ENCODE measurements at places on chromosomes 7 and 10.

DNA sequence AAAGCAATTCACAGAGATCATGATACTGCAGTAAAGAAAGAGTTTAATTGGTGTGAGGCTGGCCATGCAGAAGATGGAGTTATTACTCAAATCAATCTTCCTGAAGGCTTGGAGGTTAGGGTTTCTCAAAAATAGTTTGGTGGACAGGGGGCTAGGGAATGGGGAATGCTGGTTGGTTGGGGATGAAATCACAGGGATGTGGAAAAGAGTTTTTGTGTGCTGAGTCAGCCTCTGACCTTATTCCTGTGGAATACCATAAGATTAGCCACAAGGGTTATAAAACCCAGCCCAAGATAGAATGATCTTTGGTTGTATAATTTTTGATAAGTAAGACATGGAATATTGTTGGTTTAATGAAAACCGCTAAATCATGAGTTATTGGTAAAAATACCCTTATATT, 764.3 kb downstream of the TYW1 start:
- no peak for DNase-seq

DNA sequence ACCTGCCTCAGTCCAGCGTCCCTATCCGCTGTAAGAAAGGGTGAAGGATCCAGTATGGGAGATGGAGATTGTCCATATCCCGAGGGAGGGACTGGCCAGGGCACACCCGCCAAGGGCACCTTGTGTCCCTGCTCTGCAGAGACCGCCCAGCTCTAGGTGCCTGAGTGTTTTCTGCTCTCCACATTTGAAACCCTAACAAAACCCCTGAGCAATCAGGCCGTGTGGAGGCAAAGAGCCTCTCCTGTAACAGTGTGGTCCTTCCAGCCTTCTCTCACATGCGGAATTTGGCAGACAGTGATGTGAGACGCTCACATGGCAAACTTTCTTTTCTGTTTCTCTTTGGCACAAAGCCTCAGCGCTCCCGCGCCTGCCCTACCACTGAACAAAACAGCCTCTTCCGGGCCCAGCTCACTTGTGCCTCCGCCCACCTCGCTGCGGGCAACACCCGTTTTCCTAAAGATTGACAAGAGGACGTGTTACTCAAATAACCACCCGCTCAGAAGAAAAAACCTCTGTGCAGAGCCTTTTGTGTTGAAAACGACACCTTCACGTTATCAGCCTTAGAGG, 514.8 kb downstream of the DNAJB6 start:
- peak; percentile 86 for DNase-seq

DNA sequence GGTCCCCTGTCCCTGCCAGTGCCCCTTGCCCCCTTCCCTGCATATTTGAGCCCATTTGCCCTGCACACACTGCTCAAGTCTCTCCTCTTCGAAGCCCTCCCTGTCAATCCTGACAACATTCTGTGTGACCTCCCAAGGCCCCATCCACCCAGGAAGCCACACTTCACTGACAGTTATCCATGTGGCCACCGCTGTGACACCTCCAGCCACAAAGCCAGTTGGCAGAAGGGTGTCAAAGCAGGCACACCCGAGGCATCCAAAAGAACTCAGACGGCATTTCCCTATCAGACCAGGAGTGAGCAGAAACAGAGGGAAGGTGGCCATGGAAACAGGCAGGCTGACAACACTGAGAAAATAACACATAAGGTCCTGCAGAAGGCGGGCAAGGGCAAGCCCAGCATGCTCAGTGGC, 4.6 kb downstream of the POLM start:
- DNase-seq = no peak

GRCh38 chr7:30363778-30364563, 79.6 kb downstream of the ZNRF2 start:
- no peak for DNase-seq

- DNase-seq = no peak
Observed at GRCh38 chr7:36601601-36602000, 122.7 kb downstream of the AOAH start.

DNA sequence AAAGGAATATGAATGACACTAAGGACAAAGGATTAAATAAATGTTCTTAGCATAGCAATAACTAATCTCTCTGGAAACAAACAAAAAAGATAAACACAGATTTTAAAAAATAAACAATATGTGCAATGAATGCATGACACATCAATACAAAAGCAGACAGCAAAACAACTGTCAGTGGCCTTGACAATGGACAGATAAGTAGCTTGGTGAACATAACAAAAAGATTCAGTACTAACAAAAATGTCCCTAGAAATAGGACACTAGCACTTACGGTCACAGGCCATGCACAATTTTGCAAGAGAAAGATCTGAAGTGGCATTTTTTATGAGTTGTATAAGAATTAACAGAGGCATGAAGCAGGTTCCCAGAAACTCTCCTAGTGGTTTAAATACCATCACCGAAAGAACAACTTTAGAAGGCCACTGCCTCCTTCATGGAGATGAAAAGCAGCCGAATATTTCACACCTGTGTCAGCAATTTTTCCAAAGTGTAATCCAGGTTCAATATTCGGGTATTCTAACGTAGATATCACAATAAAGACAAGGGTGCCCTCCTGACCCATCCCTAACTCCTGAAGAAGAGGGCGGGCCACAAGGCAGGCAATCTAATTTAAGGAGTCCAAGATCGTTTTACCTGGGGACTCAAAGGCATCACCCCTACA, 231.3 kb upstream of the MKLN1 start:
- no peak for DNase-seq
